ENCODE measurements at places on chromosomes 5 and 9. TPM values are rescaled to one million over a fixed set of nuclear protein-coding genes. Genes with fewer than 3 reads are reported as not detected.

DNA sequence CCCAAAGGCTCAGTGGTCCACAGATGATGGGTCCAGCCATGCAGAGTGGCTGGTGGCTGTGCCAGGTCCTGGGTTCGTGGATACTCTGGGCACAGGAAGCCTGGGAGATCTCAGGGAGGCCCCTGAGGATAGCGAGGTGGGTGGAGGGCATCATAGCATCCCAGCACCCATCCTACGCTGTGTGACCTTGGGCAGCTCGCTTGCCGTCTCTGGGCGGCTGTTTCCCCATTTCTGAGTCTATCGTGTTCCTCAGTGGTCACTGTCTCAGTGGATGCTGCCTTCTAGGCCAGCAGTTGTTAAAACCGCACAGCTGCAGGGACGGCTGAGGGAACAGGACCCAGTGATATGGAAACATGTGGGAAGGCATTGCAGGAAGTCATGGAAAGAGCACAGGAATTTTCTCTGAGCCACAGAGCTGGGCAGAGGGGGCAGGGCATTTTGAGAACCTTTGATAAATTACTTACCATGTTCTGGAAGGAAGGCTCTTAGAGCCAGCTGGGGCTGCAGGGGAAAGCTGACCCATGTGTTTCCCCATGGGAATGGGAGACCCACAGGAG is 86.4 kb upstream of the COL5A1 start:
- DNase-seq: no peak

DNA sequence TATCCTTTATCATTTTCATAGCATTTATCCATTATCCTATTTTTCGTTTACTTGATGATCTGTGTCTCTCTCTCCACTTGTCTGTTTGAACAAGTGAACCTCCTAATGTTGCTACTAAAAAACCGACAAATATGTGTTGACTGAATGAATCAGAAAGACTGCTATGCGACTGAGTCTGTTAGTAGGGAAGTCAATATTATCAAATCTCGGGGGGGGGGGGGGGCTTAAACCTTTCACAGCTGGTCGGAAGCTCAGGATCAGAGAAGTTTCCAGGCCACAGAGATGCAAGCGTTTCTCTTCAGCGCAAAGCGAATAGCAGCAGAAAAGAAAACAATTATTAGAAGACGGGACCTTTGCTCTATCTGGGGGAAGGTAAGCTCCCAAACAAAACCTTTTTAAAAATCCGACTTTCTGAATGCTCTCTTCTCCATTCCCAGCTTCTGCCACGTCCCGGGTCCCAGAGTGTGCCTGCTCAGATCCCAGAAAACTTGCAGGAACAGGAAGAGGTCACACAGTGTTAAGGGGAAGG is 412 bp downstream of the RIOK2 start:
- DNase-seq: no peak

DNA sequence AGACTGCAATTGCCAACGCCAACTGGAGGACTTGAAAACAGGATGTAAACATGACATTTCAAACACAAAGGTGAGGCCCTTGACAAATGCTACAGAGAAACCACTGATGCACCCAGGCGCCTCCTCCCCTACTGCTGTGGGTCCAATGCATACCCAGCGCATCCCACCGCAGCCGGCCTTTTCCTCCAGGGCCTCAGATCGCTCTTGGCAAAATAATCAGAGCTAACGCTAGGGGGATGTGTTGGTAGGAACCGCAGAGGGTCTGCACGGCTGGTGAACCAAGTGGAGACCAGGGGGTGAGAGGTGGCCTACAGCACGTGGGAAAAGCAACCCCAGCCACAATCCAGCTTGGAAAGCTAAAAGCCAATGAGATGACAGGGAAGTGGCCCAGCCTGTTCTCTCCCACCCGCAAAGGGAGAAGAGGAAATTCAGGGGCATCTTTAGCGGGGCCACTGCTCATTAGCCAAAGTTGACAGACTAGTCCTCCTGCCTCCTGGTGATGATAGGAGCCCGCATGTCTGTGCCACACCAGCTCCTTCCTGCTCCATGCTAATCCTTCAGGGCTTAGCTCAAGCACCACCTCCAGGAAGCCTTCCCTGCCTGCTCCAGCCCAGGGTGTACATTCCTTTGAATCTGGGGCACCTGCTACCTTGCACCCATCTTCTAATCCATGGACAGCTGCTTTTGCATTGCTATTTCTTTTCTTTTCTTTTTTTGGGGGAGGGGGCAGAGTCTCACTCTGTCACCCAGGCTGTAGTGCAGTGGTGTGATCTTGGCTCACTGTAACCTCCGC is 5.9 kb downstream of the FAM163B start:
- no peak for DNase-seq

- no peak for DNase-seq
These were observed 35.1 kb upstream of the ADRB2 start for GRCh38 chr5:148791334-148791667.

Gene NR5A1
- 0.08 TPM for polyA plus RNA-seq

- no peak for DNase-seq
These were observed 562.9 kb upstream of the FTMT start for GRCh38 chr5:121288781-121289180.

DNA sequence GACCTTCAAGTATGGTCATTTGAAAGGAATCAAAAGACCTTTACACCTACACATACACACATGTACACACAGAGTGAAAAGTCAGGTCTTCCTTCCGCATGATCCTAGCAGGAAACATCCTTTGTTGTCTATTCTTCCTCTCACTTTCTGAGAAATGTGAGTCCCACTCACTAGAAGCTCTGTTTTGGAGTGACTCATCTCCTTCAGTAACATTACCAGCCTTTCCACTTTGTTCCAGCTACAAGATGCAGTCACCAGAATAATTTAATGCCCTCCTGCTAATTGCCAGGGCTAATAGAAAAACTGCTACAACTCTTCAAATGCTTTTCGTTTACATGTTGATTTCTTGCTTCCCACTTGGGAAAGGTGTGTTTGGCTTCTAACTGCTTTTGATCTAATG is 417.3 kb downstream of the RASEF start:
- DNase-seq: no peak

- no peak for DNase-seq
These were observed 41.8 kb downstream of the FBXO10 start for GRCh38 chr9:37534412-37534811.

DNA sequence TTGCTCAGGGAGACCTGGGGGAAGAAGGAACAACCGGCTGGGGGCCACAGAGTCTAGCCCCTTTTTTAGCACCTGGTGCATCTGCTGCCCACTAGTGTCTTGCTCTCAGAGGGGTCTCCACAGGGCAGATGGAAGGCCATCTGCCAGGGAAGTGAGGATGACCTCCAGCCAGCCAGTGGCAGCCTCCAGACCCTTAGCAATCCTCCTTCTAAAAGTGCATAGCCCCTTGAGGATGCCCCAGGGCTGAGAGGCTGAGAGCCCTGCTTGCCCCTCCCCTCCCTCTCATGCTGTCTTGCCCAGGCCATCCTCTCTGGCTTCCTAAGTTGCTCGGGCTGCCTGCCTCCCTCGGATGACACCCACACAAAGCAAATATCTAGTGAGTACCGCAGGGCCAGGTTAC is 81.5 kb upstream of the PANK3 start:
- no peak for DNase-seq

DNA sequence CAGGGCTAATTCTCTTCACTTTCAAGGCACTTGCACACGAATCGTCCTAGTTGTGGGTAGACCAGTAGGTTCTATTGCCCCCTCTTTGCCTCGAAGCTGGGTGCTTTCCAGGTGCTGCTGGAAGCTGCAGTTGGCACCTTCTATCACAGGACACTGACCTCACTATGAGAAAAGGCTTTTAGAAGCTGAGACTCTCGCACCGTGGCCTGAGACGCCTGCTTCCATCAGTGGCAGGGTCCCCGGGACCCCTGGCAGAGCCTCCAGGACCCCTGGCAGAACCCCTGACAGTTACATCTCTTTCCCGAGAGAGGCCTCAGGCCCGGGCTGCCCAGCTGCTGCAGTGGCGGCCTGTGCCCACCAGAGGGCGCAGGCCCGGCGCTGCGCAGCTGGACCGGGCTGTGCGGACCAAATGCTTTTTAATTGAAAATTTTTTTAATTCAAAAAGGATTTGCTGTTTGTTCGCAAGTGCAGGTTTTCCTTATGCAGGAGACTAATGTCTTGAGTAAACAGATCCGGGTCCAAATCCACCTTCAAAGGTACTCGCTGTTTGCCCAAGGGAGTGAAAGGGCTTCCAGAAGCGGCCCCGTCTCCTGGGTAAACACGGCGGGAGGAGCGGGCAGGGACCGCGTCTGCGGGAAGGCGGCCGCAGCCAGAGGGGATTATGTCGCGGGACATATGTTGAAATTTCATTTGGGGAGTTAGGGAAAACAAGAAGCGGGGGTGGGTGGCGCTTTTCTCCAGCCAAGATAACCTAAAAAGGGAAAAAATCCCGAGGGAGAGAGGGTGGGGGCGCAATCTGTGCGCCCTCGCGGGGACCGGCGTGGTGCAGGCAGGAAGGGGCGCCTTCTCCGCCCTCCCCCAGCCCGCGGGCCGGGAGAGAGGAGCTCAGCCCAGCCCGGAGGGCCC is 114.5 kb upstream of the LMX1B start:
- DNase-seq: no peak

GRCh38 chr5:108214857-108215256 is 167.0 kb downstream of the FBXL17 start:
- DNase-seq: no peak

GRCh38 chr9:73743826-73744225 is 592.2 kb downstream of the ANXA1 start:
- no peak for DNase-seq

DNA sequence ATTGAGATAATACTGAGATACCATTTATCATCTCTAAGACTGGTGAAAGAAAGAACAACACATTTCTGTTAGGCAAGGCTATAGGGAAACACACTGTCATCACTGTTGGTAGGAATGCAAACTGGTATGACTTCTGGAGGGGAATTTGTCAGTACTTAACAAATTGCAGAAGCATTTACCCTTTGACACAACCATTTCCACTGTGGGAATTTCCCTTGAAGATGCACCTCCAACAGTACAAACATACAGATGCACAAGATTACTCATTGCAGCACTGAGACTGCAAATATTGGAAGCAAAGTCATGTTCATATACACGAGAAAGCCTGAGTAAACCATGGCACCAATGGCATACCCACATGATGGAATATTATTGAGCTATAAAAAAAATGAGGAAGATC is 17.6 kb downstream of the GM2A start:
- DNase-seq: no peak

Data from renal pelvis (tissue), 12 donors.